H7 (cell line): ENCODE measurements at places on chromosomes 3 and 15. TPM values are rescaled to one million over a fixed set of nuclear protein-coding genes. Genes with fewer than 3 reads are reported as not detected.
A peak's percentile ranks its signal among the peaks of the same experiment; 100 is the strongest.

Gene IQCF5
- not detected in 2 replicates for total RNA-seq

Gene SLC38A3
- 0.21 and 0.22 TPM in 2 replicates for total RNA-seq

DNA sequence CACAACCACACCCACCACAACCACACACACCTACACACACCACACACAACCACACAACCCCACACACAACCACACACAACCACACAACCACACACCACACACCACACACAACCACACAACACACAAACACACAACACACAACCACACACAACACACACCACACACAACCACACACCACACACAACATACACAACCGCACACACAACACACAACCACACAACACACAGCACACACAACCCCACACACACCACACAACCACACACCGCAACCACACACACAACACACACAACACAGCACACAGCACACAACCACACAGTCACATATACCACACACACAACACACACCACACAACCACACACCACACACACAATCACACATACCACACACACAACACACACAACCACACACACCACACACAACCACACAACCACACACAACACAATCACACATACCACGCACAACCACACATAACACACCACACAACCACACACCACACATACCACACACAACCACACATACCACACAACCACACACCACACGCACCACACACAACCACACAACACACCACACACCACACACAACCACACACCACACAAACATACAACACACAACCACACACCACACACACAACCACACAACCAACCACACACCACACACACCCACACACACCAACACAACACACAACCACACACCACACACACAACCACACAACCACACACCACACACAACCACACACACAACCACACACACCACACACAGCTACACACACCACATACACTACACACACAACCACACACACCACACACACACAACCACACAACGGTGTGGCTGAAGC, 23.7 kb downstream of the CPN2 start:
- DNase-seq, result no peak

DNA sequence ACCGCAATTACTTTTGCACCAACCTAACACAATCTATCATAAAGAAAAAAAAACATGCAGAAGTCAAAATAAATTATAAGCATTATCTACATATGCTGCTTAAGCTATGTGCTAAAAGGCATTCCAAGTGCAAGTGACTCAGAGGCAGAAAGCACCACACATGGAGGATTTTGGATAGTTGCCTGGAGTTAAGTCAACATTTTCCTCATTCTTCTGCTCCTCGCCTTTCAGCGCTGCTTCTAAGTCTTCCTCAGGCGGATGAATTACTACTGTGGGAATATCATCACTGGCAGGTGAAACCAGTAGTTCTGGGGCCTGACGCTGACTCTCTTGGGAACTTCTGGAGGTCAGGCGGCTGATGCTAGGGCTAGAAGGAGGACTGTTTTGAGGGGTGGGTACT, 53.1 kb downstream of the SLC4A7 start:
- no peak for DNase-seq

GRCh38 chr3:117788506-117788905, 1078.9 kb downstream of the TUSC7 start:
- peak; percentile 7 for DNase-seq

GRCh38 chr3:156304406-156304805, 184.0 kb downstream of the KCNAB1 start:
- no peak for DNase-seq
